ENCODE measurements at places on chromosomes 11 and 22.

DNA sequence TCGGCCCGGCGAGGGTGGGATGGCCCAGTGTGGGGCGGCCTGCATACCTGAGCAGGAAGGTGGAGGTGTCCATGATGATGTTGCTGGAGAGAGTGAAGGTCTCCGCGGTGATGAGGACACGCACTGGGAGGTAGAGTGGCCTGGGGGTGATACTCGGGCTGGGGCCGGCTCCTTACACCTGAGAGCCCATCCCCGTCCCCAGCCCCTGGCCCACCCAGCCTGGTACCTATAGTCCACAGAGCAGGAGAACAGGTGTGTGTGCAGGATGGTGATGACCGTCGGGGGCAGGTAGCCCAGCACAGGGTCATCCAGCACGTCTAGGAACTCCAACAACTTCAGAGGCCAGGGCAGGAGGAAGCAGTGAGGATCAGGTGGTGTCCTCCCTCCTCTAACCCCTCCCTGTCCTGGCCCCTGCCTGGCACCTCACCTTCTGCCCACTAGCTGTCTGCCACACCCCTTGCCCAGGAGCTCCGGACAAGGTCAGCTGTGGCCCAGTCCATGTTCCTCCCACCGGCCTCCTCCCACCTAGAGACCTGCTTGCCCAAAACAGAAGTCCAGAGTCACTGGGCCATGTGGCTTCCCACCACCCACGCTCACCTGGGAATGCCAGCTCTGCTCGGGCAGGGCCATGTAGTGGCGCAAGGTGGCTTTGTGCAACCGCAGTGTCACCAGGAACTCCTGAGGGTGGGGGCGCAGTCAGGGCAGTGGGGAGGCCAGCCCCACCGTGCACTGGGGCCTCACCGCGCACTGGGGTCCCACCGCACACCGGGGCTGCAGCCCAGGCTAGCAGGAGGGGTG, 11.3 kb downstream of the ATG2A start:
- DNase-seq, result no peak

- no peak for DNase-seq
Measured at GRCh38 chr22:23237841-23238240, 57.5 kb downstream of the BCR start.

DNA sequence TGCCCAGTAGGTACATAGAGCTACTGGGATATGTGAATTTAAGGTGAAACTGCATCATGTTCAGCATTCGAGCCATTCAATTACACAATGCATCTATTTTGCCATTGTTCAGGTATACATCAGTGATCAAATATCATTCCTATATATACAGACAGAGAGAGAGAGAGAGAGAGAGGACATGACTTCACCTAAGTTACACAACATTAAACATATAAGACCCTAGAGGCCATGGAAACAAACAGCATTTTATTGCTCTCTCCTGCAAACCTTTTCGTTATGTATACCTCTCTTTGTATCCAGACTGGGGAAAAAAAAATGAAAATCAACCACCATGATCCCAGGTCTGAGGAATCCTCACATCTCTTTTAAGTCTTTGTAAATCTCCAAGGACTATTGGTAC, 1829.1 kb downstream of the LRRC4C start:
- DNase-seq, result no peak

DNA sequence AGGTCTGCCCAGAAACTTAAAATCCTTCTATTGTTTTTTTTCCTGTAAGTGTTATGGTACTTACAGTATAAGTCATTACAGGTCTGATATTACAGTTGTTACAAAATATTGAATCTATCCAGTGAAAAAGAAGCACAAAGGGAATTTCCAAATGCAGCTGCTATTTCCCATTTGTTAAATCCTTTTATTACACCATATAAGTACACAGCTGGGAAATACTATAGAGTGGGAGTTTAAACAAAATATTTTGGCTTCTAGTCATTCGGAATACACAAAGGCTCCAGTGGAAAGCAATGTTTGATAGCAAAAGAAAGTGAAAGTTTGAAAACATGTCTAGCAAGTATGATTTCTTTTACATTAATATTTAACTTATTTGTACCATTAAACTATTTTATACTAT, 18.0 kb downstream of the SOX6 start:
- no peak for DNase-seq

DNA sequence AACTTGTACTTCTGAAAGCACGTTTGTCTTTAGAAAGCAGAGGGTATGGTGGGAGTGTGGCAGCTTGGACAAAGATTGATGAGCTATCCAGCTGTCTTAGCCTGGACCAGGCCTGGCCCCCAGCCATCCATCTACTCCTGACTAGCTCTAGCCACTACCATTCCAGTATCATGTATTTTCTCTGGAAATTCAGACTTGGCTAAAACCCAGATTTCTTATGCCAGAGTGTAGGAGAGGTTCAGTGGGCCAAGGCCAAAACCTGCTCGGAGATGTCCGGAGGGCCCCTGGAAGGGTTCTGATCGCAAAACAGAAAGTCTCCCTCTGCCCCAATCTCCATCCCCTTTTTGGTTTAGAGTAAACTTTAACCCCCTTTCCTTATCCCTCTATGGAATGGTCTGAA, 24.8 kb upstream of the MTCH2 start:
- DNase-seq, result no peak

- DNase-seq, result no peak
Measured at GRCh38 chr22:37377927-37378326, 49.4 kb downstream of the ELFN2 start.

GRCh38 chr22:19912271-19912999, 29.1 kb upstream of the COMT start:
- no peak for DNase-seq

- no peak for DNase-seq
Measured at GRCh38 chr11:64294774-64295173, 3.7 kb downstream of the KCNK4 start.

DNA sequence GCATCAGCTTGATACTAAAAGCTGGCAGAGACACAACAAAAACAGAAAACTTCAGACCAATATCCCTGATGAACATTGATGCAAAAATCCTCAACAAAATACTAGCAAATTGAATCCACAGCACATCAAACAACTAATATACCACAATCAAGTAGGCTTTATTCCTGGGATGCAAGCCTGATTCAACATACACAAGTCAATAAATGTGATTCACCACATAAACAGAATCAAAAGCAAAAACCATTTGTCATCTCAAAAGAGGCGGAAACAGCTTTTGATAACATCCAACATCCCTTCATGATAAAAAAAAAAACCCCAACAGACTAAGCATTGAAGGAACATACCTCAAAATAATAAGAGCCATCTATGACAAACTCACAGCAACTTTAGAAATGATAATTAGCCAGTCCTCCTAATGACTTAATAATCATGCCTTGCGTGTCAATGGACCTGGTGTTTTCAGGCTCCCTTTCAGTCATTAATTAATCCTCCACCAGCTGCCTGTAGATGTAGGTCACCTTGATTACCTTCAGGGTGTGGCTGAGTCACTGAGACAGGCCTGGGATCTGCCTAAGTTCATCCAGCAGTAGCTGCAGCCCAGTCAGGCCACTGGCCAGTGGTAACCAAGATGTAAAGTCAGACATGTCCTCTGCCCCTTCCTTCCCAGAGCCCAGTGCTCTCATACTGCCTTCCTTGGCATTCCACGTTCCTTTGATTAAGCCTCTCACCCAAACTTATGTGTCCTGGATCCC, 109.8 kb downstream of the EHF start:
- peak; percentile 22 for DNase-seq

DNA sequence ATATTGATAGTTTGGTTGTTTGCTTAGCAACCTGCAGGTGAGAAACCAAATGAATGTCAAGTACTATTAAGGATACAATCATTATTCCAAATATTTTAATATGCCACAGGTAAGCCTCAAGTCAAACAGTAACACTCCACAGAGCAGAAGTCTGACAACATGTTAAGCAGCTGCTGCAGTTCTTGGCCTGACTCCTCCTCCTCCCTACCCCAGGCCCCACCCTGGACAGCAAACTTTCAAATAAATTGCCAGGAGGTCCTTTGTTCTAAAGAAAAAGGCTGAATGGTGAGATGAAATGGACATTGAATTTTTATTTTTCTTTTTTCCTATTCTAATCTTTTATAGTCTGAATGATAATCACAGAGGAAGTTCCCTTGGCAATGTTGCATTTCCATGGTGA, 260.0 kb upstream of the POU2AF2 start:
- DNase-seq, result no peak

DNA sequence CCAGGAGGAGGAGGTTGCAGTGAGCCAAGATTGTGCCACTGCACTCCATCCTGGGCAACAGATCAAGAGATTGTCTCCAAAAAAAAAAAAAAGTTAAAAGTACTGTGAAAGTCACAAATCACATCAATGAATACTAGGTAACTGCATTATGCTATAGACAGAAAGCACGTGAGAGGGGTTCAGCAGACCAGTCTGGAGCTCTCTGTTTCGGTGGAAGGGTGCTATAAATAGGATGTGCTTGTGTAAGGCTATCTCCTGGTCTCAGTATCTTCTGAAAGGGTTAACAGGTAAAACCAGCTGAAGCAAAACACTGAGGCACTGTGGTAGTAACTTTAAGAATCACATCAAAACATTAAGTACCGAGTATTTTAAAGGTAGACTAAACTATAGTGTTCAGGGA, 43.4 kb downstream of the EIF4ENIF1 start:
- no peak for DNase-seq

DNA sequence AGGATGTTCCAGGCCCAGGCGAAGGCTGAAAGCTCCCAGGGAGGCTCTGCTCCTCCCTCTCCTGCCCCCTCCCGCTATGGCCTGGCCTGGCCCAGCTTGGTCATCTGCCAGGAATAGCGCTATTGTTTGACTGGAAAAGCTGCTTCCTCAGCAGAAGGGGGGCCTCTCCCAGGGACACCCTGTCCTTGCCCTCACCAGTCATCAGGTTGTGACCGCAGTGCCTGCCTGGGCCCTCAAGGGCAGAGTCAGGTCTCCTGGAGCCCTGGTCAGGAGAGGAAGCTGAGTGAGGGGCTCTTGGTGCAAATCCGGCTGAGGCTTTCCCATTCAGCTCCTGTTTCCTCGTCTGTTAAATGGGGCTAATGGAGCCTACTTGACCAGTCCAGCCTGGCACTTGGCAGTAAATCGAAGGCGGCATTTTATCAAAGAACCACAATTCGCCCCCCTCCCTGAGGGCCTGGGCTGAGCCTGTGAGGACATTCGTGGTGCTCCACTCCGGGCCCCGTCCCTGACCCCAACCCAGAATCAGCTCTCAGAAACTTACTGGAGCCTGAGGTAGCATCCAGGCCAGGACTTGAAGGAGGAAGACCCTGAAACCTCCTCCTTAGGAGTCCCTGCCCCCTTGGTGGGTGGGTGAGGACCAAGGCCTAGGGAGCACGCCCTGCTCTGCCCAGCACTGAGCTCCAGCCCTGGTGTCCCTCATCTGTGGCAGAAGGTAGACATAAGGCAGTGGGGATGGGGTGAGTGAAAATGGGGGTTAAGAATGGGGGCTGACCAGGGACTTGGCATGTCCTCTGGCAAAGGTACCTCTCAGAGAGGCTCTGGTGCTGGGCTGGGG, 2.0 kb upstream of the CASTOR1 start:
- no peak for DNase-seq

- DNase-seq, result no peak
Measured at GRCh38 chr11:114293201-114293711, 2.9 kb upstream of the NNMT start.
